Mammary epithelial cell (primary cell): ENCODE measurements at places on chromosomes 5 and 9.

DNA sequence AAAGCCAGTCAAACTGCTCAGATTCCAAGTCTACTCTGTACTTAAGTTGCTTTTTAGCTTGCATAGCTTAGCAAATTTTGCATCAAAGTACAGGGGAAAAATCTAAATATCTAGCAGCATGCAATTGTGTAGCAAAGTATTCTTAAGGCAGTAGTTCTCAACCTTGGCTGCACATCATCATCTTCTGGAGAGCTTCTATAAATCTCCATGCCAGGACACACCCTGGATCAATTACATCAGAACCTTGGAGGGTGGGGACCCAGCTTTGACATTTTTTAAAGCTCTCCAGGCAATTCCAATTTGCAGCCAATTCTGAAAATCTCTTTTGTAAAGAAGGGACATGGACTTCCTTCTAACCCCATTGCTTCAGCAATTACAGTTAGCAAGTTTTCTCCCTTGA is 187.5 kb downstream of the SNCAIP start:
- DNase-seq = no peak

GRCh38 chr9:105251733-105252404 is 7.4 kb downstream of the SLC44A1 start:
- no peak for DNase-seq

GRCh38 chr9:8668231-8668630 is 868.7 kb upstream of the DMAC1 start:
- no peak for DNase-seq

GRCh38 chr9:34601937-34602573 is 9.8 kb downstream of the RPP25L start:
- DNase-seq = no peak

DNA sequence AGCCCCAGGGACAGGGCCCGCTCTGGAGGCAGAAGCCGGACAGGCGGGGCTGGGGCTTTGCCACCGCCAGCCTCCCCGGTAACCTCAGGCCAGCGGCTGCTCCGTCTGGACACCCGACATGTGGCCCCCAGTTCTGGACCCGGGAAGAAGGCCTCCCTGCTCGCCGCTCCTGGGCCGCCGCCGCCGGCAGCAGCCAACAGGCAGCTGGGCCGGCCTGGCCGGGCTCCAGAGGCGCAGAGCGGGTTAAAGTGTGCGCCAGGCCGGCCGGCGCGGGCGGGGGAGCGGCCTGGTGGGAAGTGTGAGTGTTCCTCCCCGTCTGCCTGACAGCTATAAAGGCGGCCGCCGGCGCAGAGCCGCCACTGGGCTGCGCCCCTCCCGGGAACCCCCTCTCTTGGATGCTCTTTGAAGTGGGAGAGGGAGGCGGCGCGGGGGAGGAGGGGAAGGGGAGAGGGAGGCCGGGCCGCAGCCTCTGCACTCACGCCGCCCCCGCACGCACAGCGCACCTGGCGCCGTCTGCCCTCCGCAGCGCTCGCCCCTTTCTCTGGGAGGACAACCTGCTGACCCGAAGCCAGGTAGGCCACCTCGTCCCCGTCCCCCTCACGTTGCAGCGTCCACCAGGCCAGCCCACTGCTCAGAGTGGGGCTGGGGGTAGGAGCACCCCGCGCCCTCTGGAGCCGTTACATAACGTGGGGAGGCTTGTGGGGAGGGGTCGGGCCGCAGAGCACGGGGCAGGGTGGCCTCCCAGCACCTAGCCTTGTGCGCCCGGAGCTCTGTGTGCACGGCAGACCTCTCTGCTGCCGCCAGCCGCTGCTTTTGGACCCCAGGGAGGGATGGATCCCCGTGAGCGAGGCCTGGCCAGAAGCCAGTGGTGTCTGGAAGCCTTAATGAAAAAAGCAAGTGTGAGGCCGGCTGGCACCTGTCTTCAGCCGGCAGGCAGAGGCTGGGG is at the start of gene ADAMTSL2:
TSS of gene ADAMTSL2 (plus strand) at position 359 of the 946 bp plus-strand sequence. CDS start 2,009 bp downstream, outside the sequence.
- DNase-seq = no peak
